A673 (cell line): ENCODE measurements at places on chromosomes 16 and 17. TPM values are rescaled to one million over a fixed set of nuclear protein-coding genes. Genes with fewer than 3 reads are reported as not detected.

- peak; percentile 59 for DNase-seq
- H3K27ac ChIP-seq: no peak overlapping the region
- peaks cover 54% of the 10 kb centered on the region for H3K4me1 ChIP-seq
- H3K4me3 ChIP-seq: no peak overlapping the region
- no peaks in the 10 kb centered on the region for H3K36me3 ChIP-seq
Observed at GRCh38 chr17:17940441-17940911, 31.7 kb downstream of the TOM1L2 start.

DNA sequence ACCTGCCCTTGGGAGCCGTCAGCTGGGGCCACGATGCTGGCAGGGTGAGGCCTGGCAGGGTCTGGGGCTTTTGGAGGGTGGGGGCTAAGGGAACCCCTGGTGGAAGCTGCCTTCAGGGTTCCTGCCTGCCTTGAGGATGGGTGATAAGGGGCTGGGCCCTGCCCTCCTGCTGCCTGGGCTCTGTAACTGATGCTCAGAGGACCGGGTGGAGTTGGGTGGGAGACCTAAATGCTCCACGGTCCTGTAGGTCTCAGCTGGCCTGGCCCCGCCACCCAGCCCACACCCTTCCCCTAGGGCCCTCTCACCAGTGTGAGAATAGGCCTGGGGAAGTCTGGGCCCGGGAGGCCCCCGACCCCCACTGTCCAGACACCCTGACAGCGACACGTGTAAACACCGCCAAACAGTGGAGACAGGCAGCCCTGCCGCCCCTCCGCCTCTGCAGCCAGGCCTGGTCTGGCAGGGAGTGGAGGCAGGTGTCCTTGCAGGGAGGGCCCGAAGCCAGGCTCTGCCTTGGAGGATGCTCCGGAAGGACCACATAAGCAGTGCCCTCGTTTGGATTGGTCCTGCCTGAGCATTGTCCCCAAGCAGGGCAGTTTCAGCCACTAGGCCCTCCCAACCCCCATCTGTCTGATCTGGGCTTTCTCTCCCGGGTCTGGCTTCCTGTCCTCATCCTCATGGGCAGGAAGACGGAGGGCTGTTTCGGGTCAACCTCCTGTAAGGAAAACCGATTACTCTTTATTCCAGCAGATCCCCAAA lies 6.5 kb upstream of the BAHCC1 start:
- DNase-seq: no peak
- H3K4me1 ChIP-seq: peaks cover 64% of the 10 kb centered on the region
- peaks cover 11% of the 10 kb centered on the region for H3K36me3 ChIP-seq
- H3K4me3 ChIP-seq: no peak overlapping the region
- H3K27ac ChIP-seq: peak overlapping the region; percentile 92

GRCh38 chr16:86225905-86226371 lies 284.4 kb upstream of the FOXF1 start:
- H3K4me3 ChIP-seq: no peak overlapping the region
- no peak for DNase-seq
- H3K27me3 ChIP-seq: peaks cover 97% of the 10 kb centered on the region
- no peaks in the 10 kb centered on the region for H3K4me1 ChIP-seq
- no peak overlapping the region for H3K27ac ChIP-seq

DNA sequence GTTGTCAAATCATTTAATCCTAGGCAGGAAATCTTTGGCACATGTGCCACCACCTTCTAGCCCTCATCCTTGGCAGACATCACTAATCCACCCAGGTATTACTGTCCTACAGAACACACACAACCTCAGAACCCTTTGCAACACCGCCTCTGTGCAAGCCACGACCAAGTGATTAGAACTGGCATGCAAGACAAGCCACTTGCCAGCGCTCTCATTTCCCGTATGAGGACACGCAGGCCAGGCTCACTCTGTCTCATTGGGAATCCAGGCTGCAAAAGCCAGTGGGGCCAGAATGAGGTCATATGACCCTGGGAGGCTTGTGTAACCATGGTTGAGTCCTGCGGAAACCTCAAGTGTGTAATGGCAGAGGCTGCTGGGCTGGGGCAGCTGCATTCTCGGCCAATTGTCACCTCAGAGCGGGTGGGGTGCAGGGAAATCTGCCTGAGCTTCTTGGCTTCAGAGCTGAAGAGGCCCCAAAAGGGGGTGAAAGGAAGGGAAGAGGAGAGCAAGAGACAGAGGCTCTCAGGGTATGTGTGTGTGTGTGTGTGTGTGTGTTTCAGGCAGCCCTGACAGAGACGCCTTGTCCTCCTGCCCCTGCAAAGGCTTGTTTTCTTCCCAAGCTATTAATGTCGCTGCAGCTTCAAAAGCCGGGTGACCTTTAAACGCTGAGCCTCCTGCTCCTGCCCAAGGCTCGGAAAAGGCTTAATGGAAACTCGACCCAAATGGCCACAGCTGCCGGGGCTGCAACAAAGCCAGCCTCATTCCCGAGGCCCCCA lies 43.2 kb upstream of the MRPS23 start:
- no peak overlapping the region for H3K4me3 ChIP-seq
- H3K27me3 ChIP-seq: no peaks in the 10 kb centered on the region
- DNase-seq: peak; percentile 48
- no peaks in the 10 kb centered on the region for H3K36me3 ChIP-seq
- peaks cover 32% of the 10 kb centered on the region for H3K4me1 ChIP-seq
- peak overlapping the region; percentile 32 for H3K27ac ChIP-seq

DNA sequence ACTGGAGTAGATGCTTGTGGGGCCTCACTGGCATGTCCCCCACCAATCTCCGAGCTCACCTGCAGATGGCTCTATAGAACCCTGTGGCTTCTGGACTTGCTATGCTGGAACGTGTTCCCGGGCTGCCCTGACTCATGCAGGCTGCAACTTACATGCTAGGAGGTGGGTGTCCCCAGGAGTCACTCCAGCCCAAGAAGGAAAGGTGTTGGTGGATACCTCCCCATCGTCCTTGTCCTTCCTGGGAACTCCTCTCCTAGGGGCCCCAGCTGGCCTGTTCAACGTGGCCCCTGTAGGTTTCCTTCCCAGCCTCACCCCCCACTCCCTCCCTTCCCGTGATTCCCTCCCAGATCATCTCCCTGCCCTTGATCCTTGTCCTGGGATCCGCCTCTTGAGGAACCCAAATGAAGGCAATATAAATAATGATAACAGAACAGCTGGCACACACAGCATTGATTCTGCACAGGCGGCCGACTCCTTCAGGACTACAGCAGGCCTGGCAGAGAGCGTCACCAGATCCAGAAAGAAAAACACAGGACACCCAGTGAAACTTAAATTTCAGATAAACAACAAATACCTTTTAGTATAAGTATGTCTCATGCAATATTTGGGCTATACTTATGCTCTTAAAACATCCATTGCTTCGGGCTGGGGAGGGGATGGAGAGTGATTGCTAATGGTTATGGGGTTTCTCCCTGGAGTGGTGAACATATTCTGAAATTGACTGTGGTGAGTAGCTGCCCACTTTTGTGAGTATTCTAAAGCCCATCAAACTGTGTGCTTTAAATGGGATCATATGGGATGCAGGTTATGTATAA lies 221.1 kb upstream of the GSE1 start:
- no peak overlapping the region for H3K27ac ChIP-seq
- H3K36me3 ChIP-seq: no peaks in the 10 kb centered on the region
- peaks cover 36% of the 10 kb centered on the region for H3K4me1 ChIP-seq
- no peaks in the 10 kb centered on the region for H3K27me3 ChIP-seq

The TBC1D3B gene
- total RNA-seq: 5.0 and 5.1 TPM in 2 replicates

GRCh38 chr16:84501077-84501735 lies 3.3 kb downstream of the MEAK7 start:
- H3K36me3 ChIP-seq: no peaks in the 10 kb centered on the region
- no peak overlapping the region for H3K27ac ChIP-seq
- DNase-seq: no peak

DNA sequence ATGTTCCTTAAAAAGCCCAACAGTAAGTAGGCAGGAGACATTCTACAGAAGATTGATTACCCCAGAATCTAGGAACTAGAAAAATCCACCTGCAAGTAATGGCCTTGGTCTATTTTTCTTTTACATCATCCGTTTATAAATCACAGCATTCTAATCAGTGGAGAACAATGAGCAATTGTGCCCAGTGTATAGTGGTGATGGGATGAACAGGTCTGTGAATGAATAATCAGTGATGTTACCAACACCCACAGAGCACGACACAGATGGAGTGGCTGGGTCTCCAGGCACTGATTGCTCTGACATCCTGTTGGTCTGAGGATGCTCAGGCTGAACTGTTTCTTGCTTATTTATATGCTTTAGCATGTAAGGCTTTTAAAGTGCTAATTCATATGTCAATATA lies 1251.2 kb upstream of the CDH8 start:
- no peak overlapping the region for H3K27ac ChIP-seq
- no peak for DNase-seq
- H3K27me3 ChIP-seq: no peaks in the 10 kb centered on the region
- no peaks in the 10 kb centered on the region for H3K4me1 ChIP-seq
- H3K4me3 ChIP-seq: no peak overlapping the region

The ANKRD40CL gene
- total RNA-seq: not detected in 2 replicates

The SSH2 gene
- 75.5 and 83.8 TPM in 2 replicates for total RNA-seq

The SLC5A11 gene
- not detected in 2 replicates for total RNA-seq

The USP43 gene
- 0.26 and 0.34 TPM in 2 replicates for total RNA-seq

- no peaks in the 10 kb centered on the region for H3K36me3 ChIP-seq
- DNase-seq: peak; percentile 65
- no peak overlapping the region for H3K27ac ChIP-seq
- H3K27me3 ChIP-seq: no peaks in the 10 kb centered on the region
- H3K4me3 ChIP-seq: no peak overlapping the region
Observed at GRCh38 chr17:6701719-6702118, 11.4 kb downstream of the SLC13A5 start.

The BCL6B gene
- total RNA-seq: 0.44 and 0.58 TPM in 2 replicates

The CRHR1 gene
- not detected in 2 replicates for total RNA-seq

- no peak overlapping the region for H3K27ac ChIP-seq
- no peak for DNase-seq
- peaks cover 27% of the 10 kb centered on the region for H3K4me1 ChIP-seq
- H3K27me3 ChIP-seq: no peaks in the 10 kb centered on the region
- no peak overlapping the region for H3K4me3 ChIP-seq
- H3K36me3 ChIP-seq: no peaks in the 10 kb centered on the region
Observed at GRCh38 chr16:4525069-4525468, 13.5 kb downstream of the CDIP1 start.

DNA sequence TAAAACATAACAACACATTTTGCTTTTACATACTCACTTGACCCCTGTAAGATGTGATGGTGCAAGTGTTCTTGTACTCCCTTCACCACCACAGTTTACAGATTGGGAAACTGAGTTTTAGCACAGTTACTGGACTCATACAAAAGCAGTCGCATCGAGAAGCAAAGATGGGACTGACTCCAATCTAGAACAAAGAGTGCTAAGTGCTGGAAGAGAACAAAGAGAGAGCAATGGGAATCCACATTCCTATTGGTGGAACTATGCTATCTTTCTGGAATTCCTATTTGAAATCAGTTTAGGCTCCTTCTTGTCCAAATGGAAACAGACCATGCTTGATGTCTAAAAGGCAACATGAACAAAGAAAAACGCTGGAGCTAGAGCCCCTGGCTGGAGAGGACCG lies 9.1 kb downstream of the TOM1L2 start:
- no peak overlapping the region for H3K4me3 ChIP-seq
- no peaks in the 10 kb centered on the region for H3K27me3 ChIP-seq
- H3K27ac ChIP-seq: no peak overlapping the region
- H3K36me3 ChIP-seq: no peaks in the 10 kb centered on the region

DNA sequence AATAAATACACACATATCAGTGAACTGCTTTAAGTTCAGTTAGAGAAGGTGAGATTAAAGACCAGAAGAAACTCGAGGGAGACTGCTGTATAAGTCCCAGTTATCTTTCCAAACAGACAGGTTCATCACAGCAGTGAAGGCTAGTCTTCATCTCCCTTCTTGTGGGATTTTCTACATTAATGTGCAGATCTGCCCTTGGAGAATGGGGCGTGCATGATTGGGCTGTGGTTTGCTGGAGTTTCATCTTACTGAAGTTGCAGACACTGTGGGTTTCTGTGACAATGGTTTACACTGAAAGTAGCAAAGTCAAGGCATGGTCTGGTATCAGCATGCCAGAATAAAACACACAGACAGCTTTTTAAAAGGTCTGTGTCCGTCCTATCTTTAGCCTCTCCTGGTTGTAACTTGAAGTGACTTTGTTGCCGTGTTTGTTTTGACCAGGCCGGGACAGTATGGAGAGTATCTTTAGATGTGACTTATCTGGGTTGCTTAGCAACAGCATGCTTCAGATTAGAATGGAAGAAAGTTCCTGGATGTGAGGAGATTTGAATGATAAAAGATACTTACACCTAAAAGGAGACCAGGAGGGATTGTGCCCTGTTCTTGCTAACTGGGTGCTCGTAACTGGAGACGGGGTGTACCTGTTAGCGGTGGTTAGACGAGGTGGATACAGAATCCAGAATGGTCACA lies 16.1 kb downstream of the NAA60 start:
- H3K27ac ChIP-seq: no peak overlapping the region
- peaks cover 35% of the 10 kb centered on the region for H3K4me1 ChIP-seq
- no peaks in the 10 kb centered on the region for H3K27me3 ChIP-seq
- H3K4me3 ChIP-seq: peak overlapping the region; percentile 87

The CDH11 gene
- 297 and 319 TPM in 2 replicates for total RNA-seq

DNA sequence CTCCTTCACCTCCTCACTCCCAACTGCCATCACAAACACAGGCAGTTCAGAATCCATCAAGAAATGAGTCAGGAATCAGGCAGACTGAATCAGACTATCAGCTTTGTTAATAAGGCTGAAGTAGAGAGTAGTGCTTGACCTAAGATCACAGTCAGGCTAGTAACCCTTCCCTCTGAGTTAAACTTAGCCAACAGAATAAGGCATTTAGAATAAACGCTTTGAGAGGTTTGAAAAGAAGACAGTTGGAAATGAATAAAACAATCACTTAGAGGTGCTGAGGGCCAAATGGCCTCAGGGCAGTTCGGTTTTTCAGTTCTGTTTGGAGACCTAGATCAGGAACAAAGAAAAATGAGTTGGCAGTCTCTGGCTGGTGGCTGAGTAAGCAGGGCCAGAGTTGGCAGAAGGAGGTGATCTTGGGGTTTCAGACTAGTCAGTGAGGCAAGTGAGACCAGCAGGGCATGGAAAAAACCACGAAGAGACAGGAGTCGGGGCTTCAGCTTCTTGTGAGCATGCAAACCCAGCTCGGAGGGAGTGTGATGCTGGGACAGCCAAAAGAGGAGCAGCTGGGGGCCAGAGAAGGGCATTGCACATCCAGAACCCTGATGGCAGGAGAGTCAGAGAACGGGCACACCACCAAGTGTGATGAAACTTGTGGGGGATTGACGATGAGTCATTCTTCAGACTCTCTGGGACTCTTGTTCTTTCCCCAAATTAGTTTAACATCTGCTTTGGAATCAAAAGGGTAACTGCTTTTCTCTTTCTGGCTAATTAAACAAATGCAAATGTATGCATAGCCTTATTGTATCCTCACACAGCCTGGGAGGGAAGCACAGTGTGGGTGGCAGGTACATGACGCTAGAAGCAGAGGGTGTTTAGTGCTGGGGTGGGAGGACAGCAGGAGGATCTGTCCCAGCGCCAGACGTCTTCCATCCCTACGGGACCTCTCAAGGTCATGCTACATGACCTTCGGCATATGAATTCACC lies 54.8 kb downstream of the SPECC1 start:
- peak; percentile 73 for DNase-seq
- no peak overlapping the region for H3K27ac ChIP-seq
- H3K27me3 ChIP-seq: no peaks in the 10 kb centered on the region
- H3K4me3 ChIP-seq: no peak overlapping the region
- H3K4me1 ChIP-seq: peaks cover 12% of the 10 kb centered on the region
- no peaks in the 10 kb centered on the region for H3K36me3 ChIP-seq

- H3K27me3 ChIP-seq: no peaks in the 10 kb centered on the region
- peak overlapping the region; percentile 98 for H3K4me3 ChIP-seq
- H3K27ac ChIP-seq: peak overlapping the region; percentile 80
Observed at GRCh38 chr16:89712274-89712781, 8.4 kb downstream of the VPS9D1 start.

GRCh38 chr17:12431188-12431587 lies 234.5 kb upstream of the MYOCD start:
- peaks cover 9% of the 10 kb centered on the region for H3K27me3 ChIP-seq
- H3K27ac ChIP-seq: no peak overlapping the region
- no peak overlapping the region for H3K4me3 ChIP-seq
- H3K4me1 ChIP-seq: no peaks in the 10 kb centered on the region
